ENCODE measurements at places on chromosomes 6 and 20.

DNA sequence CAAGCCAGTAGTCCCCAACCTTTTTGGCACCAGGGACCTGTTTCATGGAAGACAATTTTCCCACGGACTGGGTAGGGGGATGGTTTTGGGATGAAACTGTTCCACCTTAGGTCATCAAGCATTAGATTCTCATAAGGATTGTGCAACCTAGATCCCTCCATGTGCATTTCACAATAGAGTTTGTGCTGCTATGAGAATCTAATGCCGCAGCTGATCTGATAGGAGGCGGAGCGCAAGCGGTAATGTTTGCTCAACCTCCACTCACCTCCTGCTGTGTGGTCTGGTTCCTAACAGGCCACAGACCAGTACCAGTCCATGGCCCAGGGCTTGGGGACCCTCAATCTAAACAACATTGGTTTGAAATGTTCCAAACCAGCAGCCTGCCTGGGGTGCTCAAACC is 137.0 kb upstream of the STXBP5 start:
- no peak for DNase-seq

DNA sequence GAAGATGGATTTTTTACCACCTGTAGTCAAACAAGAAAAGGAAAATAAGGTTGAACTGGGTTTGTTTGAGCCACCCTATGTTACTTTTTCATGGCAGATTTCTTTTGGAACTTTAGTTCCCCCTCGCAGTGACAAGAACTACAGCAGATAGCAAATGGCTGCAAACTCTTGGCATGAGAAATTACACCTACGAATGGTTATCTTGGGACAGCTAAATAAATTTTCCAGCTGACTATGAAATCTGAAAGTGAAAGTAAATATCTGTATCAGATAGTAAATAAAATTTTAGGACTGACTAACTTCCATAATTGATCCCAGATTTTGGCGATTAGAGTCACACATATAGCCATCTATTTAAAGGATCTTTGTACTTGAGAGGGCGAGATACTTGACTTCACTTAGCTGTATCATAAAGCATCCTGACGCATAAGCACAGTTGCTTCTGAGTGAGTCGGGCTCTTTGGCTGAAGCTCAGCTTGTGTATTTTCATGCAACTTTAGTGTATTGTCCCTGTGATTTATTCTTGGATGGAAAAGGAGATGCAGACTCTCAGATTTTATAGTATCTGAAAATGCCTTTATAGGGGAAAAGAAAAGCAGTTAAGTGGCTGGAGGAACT is 125.3 kb upstream of the B3GAT2 start:
- DNase-seq: no peak

GRCh38 chr6:40054602-40055001 is 120.3 kb upstream of the MOCS1 start:
- no peak for DNase-seq

- no peak for DNase-seq
Measured at GRCh38 chr20:35121186-35121585, 25.9 kb downstream of the EDEM2 start.

DNA sequence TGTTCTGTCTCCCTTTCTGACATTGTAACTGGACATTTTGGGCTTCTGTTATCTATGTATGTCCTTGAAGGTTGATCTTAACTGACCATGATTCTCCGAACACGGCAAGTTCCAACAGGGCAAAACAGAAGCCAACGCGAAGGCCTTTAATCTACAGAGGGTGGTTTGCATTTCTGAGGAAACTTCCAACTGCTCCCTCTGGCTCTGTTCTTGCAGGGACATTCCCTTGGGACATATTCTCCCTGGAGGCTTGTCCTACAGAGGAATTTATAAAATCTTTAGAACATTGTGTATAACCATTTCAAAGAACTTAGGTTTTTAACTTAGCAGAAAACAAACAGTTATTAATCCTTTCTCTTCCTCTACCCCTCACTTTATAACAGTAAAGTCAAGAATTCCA is 189.0 kb upstream of the CDYL start:
- no peak for DNase-seq

DNA sequence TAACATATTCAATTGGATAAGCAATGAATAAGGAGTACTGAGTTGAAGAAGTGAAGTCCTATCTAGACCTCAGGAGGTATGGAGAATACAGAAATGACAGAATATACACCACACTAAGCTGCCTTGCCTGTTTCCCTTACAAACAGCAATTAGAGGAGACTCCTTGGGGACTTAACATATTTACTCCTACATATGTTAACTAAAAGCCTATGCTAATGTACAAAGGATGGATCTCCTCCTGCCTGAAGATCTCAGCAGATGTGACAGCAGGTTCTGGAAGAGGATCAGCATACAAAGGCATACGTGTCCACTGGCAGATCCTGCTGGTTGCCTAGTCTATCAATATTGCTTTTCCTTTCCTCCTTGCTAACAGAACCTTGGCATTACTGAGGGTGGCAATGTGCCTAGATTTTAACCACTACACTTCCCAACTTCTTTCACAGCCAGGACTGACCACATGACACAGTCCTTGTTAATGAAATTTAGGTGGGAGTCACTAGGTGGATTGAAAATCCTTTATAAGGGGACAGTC is 29.6 kb downstream of the PRKN start:
- DNase-seq: no peak

DNA sequence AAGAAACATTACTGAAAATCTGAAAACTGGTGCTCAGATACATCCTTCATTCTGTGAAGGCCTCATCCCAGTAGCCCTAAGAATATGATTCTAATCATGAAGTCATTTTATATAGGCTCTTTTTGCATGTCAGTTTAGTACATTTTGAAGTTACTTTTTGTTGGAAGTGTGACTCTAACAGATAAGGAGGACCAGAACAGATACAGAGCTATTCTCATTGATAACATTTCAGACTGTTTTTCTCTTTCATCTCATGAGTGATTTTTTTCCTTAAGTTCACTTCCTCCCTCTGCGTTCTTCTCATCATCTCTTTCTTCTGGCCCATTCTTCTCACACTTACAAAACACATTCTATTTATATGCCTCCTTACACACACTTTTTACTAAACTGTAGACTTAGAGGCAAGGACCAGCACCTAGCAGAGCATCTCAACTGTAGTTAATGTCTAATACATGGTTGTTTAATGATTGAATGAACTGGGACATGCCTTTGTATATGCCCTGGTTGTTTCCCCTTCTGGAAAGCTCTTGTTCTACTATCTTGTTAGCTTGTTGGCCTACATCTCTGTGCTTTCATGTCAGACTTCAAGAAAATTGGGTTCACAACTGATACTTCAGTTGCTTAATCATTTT is 8.7 kb downstream of the CTNNBL1 start:
- no peak for DNase-seq

Data from RPMI8226 (cell line).